ENCODE measurements at places on chromosomes 16 and 17. TPM values are rescaled to one million over a fixed set of nuclear protein-coding genes. Genes with fewer than 3 reads are reported as not detected.
A peak's percentile ranks its signal among the peaks of the same experiment; 100 is the strongest.

DNA sequence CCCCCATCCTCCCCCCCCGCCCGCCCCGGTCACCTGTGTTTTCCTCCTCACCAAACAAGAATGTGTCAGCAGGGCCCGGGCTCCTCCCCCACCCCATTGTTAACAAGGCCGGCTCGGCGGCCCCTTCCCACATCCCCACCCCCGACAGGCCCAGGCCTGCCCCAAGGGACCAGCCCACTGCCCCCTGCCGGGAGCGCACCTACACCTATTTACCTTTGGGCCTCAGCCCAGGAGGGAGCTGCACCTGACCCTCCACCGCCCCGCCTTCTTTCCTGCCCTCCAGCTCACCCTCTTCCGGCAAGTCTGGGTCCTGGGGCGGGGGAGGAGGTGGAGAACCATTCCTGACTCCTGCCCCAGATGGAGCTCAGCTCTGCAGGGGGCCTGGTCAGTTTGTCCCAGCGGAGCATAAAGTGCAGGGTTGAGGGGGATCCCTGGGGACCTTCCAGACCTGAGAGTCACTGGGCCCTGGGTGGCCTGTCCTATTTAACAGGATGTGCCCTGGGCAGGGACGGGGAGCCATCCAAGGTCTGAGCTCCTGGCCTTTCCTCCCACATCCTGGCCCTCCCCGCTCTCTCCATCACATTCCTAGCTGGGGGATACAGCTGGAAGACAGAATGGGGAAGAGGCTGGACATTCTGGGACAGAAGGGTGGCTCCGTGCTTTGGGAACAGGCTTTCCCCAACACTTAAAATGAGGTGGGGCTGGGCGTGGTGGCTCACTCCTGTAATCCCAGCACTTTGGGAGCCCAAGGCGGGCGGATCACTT is 8.3 kb downstream of the FOXJ1 start:
- no peaks in the 10 kb centered on the region for H3K4me1 ChIP-seq
- no peak overlapping the region for H3K4me3 ChIP-seq
- no peaks in the 10 kb centered on the region for H3K27me3 ChIP-seq

DNA sequence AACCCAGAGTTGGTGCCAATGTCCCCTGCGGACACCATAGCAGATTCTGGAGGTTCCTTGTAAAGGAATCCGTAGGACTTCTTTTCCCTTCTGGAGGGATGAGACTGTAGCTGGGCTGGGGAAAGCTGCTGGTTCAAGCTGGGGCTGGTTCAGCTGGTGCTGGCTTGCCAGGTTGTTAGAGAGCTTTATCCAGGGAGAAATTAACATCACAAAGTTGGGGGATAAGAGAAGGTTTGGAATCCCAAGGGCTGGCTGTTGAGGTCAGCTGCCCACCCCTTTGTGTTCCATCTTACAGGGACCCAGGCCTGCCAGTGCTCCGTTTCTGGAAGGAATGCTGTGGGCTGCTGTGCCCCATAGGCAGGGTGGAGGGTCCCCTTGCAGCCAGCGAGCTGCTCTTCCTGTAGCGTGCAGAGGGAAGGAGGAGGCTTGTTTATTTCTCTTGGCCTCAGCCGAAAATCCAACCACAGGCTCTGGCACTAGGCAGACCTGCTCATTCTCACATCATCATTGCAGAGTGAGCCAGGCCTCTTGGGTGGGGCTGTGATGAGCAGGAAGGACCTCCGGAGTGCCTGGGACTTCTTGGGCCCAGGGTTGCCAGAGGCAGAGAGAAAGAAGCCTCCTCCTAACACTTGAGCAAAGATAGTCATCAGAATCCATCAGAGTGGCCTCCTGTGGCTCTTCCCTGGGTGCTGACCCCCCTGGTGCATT is 251.1 kb downstream of the SEC14L1 start:
- H3K4me1 ChIP-seq = peaks cover 58% of the 10 kb centered on the region
- H3K27me3 ChIP-seq = no peaks in the 10 kb centered on the region
- peak; percentile 88 for DNase-seq
- H3K4me3 ChIP-seq = no peak overlapping the region
- H3K36me3 ChIP-seq = no peaks in the 10 kb centered on the region

GRCh38 chr16:30084816-30085159 is 6.9 kb downstream of the TBX6 start:
- no peak for DNase-seq
- H3K4me3 ChIP-seq = no peak overlapping the region
- peaks cover 3% of the 10 kb centered on the region for H3K4me1 ChIP-seq
- H3K27me3 ChIP-seq = no peaks in the 10 kb centered on the region

DNA sequence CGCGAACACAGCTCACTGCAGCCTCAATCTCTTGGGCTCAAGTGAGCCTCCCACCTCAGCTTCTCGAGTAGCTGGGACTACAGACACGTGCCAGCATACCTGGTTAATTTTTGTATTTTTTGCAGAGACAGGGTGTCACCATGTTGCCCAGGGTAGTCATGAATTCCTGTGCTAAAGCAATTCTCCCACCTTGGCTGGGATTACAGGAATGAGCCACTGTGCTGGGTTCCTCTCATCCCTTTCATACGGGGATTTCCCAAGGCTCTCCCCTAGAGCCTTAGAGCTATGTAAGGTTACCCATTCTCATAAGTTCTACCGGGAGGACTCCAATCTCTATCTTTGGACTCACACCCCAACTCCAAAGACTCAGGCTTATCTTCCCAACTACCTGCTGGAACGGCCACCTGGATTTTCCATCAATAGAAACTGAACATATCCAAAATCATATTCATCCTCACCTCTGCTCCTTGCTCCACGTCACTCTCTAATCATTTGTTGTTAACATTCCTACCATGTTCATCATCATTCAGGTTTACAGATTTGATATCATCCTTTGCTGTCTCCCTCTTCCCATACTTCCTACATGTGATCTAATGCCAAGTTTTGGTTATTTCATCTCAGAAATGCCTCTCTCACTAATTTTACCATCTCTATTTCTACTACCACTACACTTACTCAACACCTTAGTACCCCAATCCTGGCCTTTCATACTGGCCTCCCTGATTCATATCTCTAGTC is 92.5 kb downstream of the NCOR1 start:
- H3K27ac ChIP-seq = peak overlapping the region; percentile 12
- H3K4me3 ChIP-seq = no peak overlapping the region
- H3K36me3 ChIP-seq = peaks cover 67% of the 10 kb centered on the region
- H3K27me3 ChIP-seq = no peaks in the 10 kb centered on the region
- no peak for DNase-seq
- H3K4me1 ChIP-seq = no peaks in the 10 kb centered on the region

DNA sequence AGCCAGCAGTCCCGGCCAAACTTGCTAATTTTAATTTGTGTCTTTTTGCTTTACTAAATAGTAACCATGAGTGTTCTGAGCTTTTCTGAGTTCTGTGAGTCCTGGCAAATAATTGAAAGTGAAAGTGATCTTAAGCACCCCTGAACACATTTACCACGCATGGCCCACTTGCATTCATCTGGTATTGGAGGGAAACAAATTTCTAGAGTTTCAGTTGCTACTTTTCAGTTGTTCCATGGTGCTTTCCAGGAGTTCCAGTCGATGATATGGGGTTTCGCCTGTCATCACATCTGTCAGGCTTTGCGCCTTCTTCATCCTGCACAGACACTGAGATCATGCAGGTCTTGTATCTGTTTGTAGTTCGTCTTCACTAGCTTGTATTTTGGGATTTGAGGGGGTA is 44.1 kb downstream of the CRLF3 start:
- no peaks in the 10 kb centered on the region for H3K4me1 ChIP-seq
- peaks cover 19% of the 10 kb centered on the region for H3K36me3 ChIP-seq
- H3K27me3 ChIP-seq = no peaks in the 10 kb centered on the region
- no peak overlapping the region for H3K27ac ChIP-seq
- DNase-seq = no peak

- H3K4me1 ChIP-seq = no peaks in the 10 kb centered on the region
- H3K27ac ChIP-seq = no peak overlapping the region
- no peak overlapping the region for H3K4me3 ChIP-seq
- DNase-seq = no peak
- H3K36me3 ChIP-seq = no peaks in the 10 kb centered on the region
Measured at GRCh38 chr16:22787466-22788192, 26.3 kb upstream of the HS3ST2 start.

GRCh38 chr17:14940938-14941265 is 324.2 kb downstream of the PMP22 start:
- DNase-seq = no peak
- no peak overlapping the region for H3K27ac ChIP-seq
- no peaks in the 10 kb centered on the region for H3K27me3 ChIP-seq

DNA sequence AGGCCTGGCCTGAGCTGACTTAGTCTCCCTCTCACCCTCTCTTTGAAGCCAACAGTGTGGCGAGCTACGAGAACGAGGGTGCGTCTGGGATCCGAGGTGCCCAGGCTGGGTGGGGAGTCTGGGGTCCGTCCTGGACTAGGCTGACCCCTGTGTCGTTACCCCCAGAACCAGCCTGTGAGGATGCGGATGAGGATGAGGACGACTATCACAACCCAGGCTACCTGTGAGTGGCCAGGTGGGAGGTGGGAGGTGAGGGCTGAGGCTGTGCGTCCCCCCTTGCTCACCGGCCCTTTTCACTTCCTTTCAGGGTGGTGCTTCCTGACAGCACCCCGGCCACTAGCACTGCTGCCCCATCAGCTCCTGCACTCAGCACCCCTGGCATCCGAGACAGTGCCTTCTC is 1.6 kb downstream of the LAT start:
- no peak overlapping the region for H3K27ac ChIP-seq
- H3K36me3 ChIP-seq = peaks cover 68% of the 10 kb centered on the region
- no peak overlapping the region for H3K4me3 ChIP-seq
- DNase-seq = no peak

- no peaks in the 10 kb centered on the region for H3K4me1 ChIP-seq
- H3K4me3 ChIP-seq = no peak overlapping the region
- DNase-seq = no peak
- H3K27me3 ChIP-seq = no peaks in the 10 kb centered on the region
Measured at GRCh38 chr16:47734081-47734857, 273.1 kb downstream of the PHKB start.

- H3K4me3 ChIP-seq = no peak overlapping the region
- peaks cover 37% of the 10 kb centered on the region for H3K36me3 ChIP-seq
- DNase-seq = no peak
- H3K27ac ChIP-seq = no peak overlapping the region
- no peaks in the 10 kb centered on the region for H3K27me3 ChIP-seq
- no peaks in the 10 kb centered on the region for H3K4me1 ChIP-seq
Measured at GRCh38 chr17:82173351-82174041, 39.1 kb downstream of the CCDC57 start.

GRCh38 chr16:66150698-66151482 is 215.6 kb upstream of the CDH5 start:
- no peak for DNase-seq
- H3K4me3 ChIP-seq = no peak overlapping the region
- H3K36me3 ChIP-seq = no peaks in the 10 kb centered on the region
- H3K27me3 ChIP-seq = no peaks in the 10 kb centered on the region
- H3K27ac ChIP-seq = no peak overlapping the region
- peaks cover 2% of the 10 kb centered on the region for H3K4me1 ChIP-seq

DNA sequence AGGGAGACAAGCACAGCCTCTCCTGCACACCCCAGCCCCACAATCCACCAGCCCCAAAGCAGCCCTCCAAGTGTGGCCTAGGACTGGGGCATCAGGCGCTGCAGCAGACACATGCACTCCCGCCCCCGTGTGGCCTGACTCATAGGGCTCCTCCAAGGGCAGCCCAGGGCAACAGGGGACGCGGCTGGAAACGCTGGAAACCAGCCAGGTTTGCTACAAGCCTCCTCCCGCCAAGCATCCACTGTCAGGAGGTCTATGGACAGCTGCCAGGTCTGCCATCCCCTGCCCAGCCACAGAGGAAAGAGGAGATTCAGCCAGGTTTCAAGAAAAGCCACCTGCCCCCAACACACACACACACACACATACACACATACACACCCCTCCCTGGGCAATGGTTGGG is 25.8 kb downstream of the SRCIN1 start:
- DNase-seq = no peak
- H3K4me1 ChIP-seq = no peaks in the 10 kb centered on the region
- H3K27ac ChIP-seq = no peak overlapping the region

DNA sequence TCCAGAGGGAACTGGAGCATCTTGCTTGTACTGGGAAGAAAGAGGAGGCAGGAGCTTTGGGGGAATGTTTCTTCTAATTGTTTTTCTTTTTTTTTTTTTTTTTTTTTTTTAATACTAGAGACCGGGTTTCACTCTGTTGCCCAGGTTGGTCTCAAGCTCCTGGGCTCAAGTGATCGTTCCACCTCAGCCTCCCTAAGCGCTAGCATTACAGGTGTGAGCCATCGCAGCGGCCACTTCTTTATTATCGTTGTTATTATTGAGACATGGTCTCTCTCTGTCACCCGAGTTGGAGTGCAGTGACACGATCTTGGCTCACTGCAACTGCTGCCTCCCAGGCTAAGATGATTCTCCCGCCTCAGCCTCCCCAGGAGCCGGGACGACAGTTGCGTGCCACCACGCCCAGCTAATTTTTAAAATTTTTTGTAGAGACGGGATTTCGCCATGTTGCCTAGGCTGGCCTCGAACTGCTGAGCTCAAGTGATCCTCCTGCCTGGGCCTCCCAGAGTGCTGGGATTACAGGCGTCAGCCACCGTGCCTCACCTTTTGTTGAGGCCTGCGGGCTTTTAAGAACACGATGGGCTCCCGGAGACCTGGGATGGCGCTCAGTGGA is 137.3 kb upstream of the GSE1 start:
- H3K27ac ChIP-seq = no peak overlapping the region
- H3K4me1 ChIP-seq = peaks cover 3% of the 10 kb centered on the region
- peaks cover 7% of the 10 kb centered on the region for H3K36me3 ChIP-seq
- no peak for DNase-seq
- H3K27me3 ChIP-seq = no peaks in the 10 kb centered on the region

DNA sequence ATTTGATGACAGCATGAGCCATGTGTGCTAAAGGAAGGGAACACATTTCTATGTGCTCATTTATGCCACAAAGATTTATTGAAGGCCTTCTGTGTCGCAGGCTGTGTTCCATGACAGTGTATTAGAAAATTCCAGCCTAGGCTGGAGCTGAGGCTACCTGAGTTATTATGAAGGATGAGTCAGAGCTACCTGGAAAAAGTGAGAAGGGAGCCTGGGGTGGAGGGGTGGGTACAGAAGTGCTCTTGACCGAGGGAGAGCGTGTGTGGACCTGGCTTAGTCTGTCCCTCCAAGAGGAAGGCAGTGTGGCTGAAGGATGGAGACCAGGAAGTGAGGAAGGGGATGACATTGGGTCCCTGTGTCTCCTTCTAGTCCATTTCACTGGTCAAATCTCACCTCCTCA is 98.3 kb downstream of the N4BP1 start:
- H3K36me3 ChIP-seq = no peaks in the 10 kb centered on the region
- H3K27me3 ChIP-seq = no peaks in the 10 kb centered on the region
- no peak overlapping the region for H3K4me3 ChIP-seq
- H3K27ac ChIP-seq = no peak overlapping the region
- H3K4me1 ChIP-seq = peaks cover 4% of the 10 kb centered on the region

GRCh38 chr16:24309258-24310142 is 53.4 kb downstream of the CACNG3 start:
- H3K27ac ChIP-seq = no peak overlapping the region
- H3K27me3 ChIP-seq = no peaks in the 10 kb centered on the region
- no peak overlapping the region for H3K4me3 ChIP-seq
- DNase-seq = no peak
- H3K4me1 ChIP-seq = no peaks in the 10 kb centered on the region
- no peaks in the 10 kb centered on the region for H3K36me3 ChIP-seq

- no peak overlapping the region for H3K27ac ChIP-seq
- no peak overlapping the region for H3K4me3 ChIP-seq
- no peaks in the 10 kb centered on the region for H3K27me3 ChIP-seq
- H3K4me1 ChIP-seq = no peaks in the 10 kb centered on the region
- H3K36me3 ChIP-seq = no peaks in the 10 kb centered on the region
Measured at GRCh38 chr17:73943416-73944110, 259.9 kb upstream of the RPL38 start.

- H3K4me1 ChIP-seq = peaks cover 10% of the 10 kb centered on the region
- no peak overlapping the region for H3K4me3 ChIP-seq
- DNase-seq = peak; percentile 45
- peaks cover 28% of the 10 kb centered on the region for H3K36me3 ChIP-seq
- no peaks in the 10 kb centered on the region for H3K27me3 ChIP-seq
Measured at GRCh38 chr16:30351586-30352419, 3.3 kb downstream of the CD2BP2 start.

Gene DCTPP1
- 7.2 TPM for total RNA-seq

Gene PLSCR3
- total RNA-seq = 297 TPM
